ENCODE measurements at places on chromosomes 11 and 22.
A peak's percentile ranks its signal among the peaks of the same experiment; 100 is the strongest.

DNA sequence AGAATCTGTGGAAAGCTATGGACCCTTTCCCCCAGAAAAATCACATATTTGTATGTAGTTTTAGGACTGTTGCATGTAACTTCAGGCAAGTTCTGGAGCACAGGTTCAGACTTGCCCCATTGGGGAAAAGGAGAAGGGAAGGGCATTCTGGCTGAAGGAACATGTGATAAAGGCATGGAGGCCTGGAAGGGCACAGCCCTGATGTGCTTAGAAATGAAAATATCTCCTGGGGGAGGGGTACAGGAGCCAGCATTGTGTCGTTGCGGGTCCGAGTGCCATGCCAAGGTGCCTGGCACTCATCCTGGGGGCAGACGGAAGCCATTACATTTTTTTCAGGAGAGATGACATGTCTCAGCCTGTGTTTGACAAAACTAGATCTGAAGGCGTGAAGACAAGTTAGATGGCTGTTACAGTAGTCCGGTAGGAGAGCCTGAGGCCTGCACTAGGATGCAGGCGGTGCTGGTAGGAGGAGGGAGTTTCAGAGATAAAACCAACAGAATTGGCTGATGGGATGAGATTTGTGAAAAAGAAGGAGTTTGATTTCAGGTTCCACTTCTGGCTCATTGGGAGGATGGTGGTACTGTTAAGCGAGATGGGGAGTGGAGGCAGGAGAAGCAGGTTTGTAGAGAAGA is 96.9 kb downstream of the TEAD1 start:
- no peak overlapping the region for H3K4me3 ChIP-seq
- peaks cover 6% of the 10 kb centered on the region for H3K36me3 ChIP-seq
- H3K27ac ChIP-seq = peak overlapping the region; percentile 94
- no peaks in the 10 kb centered on the region for H3K27me3 ChIP-seq
- peaks cover 56% of the 10 kb centered on the region for H3K4me1 ChIP-seq
- no peak for DNase-seq

- no peak overlapping the region for H3K4me3 ChIP-seq
- H3K4me1 ChIP-seq = no peaks in the 10 kb centered on the region
- H3K27me3 ChIP-seq = no peaks in the 10 kb centered on the region
- no peak overlapping the region for H3K27ac ChIP-seq
Measured at GRCh38 chr11:106714199-106714598, 304.1 kb downstream of the GUCY1A2 start.

DNA sequence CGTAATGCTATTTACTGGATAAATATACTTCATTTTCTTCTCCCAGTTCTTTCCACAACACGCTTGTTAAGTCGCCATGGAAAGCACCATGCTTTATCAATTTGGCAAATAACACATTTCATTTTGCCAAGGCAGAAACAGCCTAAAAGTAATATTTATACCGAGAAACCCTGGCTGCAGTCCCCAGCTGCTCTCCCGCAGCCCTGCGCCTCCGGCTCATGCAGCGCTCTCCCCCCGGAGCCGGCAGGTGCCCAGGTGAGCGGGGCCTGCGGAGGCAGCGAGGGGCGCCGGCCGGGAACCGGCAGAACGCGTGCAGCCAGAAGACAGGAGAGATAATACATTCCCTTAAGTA is 681 bp upstream of the ARHGEF12 start:
- no peak for DNase-seq
- H3K27me3 ChIP-seq = no peaks in the 10 kb centered on the region
- H3K4me3 ChIP-seq = peak overlapping the region; percentile 95
- H3K27ac ChIP-seq = peak overlapping the region; percentile 81
- peaks cover 44% of the 10 kb centered on the region for H3K4me1 ChIP-seq

- no peaks in the 10 kb centered on the region for H3K36me3 ChIP-seq
- H3K4me3 ChIP-seq = no peak overlapping the region
Measured at GRCh38 chr11:39571081-39571480, 1888.4 kb downstream of the LRRC4C start.

DNA sequence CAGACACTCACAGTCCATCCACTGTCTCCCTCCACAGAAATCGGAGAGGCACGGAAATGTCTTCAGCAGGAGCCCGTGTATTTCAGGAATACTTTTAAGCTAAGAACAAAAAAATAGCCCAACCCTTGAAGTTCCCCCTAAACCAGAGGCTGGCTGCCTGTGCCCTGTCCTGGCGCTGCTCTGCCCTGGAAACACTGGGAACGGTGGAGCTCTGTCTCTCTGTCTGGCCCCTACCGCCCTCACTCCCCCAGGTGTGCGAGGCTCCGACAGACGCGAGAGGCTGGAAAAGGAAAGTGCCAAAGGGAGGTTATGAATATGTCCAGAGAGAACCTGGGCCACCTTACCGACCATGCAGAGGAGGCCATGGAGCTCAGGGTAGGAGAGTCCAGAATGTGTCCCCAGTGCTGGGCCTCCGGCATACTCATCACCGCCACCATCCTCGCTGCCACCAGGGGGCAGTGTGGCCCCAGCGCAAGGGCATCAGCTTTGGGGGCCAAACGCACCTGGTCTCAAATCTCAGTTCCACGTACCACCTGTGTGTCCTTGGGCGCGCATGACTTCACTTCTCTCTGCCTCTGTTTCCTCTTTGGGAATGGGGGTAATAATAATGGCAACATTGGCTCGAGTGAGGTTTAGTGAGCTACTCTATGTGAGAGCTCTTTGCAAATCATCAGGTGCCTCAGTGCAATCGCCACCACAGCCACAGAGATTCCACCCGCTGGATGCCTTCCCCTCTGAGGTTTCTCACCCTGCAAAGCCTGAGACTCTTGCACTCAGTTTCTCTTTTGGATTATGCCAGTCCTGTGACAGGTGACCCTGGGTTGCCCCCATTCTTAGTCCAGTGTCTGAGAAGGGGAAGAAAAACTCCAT is 10.4 kb upstream of the SLCO2B1 start:
- no peak overlapping the region for H3K27ac ChIP-seq
- no peak overlapping the region for H3K4me3 ChIP-seq
- H3K36me3 ChIP-seq = no peaks in the 10 kb centered on the region
- no peak for DNase-seq
- H3K4me1 ChIP-seq = peaks cover 10% of the 10 kb centered on the region
- H3K27me3 ChIP-seq = no peaks in the 10 kb centered on the region

- no peak overlapping the region for H3K27ac ChIP-seq
- H3K36me3 ChIP-seq = no peaks in the 10 kb centered on the region
- no peak overlapping the region for H3K4me3 ChIP-seq
- no peak for DNase-seq
- H3K4me1 ChIP-seq = no peaks in the 10 kb centered on the region
Measured at GRCh38 chr22:33401291-33401690, 343.1 kb upstream of the SYN3 start.

DNA sequence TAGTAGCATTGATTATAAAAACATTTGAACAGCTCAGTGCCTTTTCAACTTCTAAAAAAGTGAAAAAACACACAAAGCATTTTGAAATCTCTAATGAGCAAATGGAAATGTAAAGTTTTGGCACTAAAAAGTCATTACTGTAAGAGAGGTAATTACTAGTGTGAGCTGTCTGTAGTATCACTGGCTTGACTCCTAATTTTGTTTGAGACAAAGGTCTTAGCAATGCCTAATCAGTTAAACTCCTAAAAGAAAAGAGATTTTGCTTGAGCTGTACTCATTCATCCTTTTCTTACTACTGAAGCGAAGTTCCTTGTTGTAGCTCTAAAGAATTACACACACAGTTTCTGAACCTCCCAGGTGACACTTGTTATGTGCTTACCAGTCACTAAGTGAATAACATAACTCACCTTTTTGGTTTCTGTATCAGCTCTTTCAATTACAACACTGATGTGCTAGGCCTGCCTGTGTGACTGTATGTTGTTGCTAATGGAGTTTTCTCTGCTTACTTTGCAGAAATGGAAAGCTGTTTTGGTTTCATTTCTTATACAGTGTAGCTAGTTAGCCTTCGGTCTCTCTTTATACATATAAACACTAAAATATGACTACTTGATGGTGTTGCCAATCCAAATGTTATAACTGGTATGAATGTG is 924.4 kb upstream of the TENM4 start:
- H3K27me3 ChIP-seq = no peaks in the 10 kb centered on the region
- H3K36me3 ChIP-seq = no peaks in the 10 kb centered on the region
- no peak overlapping the region for H3K27ac ChIP-seq
- no peaks in the 10 kb centered on the region for H3K4me1 ChIP-seq

DNA sequence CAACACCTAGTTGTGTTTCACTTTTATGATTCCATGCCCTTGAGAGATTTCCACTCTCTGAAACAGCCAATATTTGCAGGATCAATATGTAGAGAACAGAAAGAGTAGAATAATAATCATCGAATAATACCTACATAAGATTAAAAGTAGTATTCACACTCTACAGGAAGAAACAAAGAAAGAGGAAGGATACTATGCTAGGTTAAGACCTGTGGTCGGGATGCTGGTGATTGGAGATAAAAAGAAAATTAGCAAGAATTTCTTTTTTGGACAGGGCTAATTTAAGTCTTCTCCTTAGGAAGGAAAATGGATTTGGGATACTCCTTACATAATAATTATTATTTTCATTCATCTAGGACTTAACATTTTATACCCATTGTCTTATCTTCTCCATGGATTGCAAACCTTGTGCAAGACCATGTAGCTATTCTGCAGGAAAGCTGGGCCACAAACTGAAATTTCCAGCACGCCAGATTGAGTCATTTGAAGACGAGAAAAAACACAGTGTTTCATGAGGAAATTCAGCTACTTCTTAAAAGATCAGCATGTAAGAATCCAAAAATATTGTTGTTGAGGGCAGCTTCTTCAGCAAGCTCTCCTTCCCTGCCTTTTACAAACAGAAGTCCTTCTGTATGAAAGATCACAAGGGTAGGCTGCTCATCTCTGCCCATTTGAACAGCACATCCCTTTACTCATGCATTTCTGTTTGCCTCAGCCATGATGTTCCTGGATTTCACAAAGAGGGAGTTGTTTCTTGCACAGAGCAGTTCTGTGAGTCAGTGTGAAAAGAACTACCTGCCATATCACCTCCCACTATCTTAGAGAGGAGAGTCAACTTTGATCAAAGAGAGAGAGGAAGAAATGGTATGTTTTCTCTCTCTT is 90.7 kb downstream of the FAM76B start:
- H3K4me1 ChIP-seq = no peaks in the 10 kb centered on the region
- no peaks in the 10 kb centered on the region for H3K27me3 ChIP-seq
- no peak overlapping the region for H3K4me3 ChIP-seq
- H3K27ac ChIP-seq = no peak overlapping the region

DNA sequence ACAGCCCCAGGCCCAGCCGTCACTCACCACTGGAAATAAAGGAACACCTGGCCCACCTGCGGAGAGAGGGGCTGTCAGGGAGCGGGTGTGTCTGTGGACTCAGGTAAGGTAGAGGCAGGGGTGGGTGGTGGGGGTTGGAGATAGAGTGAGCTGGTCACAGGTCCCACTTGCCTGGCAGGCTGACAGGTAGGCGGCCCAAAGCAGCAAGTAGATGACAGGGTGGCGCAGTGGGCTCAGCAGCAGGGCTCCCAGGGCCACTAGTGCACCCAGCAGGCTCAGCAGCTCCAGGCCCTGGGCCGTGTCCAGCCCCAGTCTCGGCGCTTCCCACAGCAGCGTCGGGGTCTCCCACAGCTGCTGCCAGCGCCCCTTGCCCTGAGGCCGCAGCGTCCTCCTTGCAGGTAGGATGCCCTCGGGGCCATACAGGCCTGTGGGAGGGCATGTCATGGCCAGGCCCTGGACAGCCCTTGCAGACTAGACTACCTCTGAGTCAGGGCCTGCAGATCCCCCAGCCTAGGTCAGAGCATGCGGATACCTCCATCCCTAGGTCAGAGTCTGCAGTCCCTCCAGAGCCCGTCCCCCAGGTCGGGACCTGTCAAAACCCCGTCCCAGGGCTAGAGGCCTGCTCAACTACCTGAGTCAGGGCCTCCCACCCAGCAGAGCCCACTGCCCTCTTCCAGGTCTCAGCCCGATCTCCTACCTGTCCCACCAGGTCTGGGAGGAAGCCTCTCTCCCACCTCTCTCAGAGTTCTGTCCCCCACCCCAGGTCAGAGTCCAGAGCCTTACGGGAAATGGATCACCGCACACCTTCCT is 686 bp downstream of the LMF2 start:
- peaks cover 30% of the 10 kb centered on the region for H3K36me3 ChIP-seq
- H3K4me3 ChIP-seq = peak overlapping the region; percentile 67
- no peaks in the 10 kb centered on the region for H3K27me3 ChIP-seq
- DNase-seq = no peak
- peak overlapping the region; percentile 57 for H3K27ac ChIP-seq
- peaks cover 7% of the 10 kb centered on the region for H3K4me1 ChIP-seq

DNA sequence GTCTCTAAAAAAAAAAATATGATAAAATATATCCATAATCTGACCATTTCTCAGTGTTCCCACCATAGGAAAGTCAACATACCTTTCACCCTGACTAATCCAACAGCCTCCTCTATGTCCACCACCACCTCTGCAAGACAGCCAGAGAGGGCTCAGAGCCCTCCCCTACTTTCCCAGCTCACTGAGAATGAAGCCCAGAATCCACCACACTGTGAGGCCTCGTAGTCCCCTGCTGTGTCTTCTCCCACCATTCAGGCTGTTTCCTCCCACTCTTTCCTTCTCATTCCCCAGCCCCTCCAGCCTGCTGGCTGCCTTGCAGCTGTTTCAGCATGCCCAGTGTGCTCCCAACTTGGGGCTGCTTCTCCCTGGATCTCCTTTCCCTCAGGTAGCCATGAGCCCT is 27.0 kb downstream of the SGSM3 start:
- no peaks in the 10 kb centered on the region for H3K27me3 ChIP-seq
- peaks cover 10% of the 10 kb centered on the region for H3K4me1 ChIP-seq
- no peak overlapping the region for H3K4me3 ChIP-seq
- peak overlapping the region; percentile 32 for H3K27ac ChIP-seq
- DNase-seq = no peak

DNA sequence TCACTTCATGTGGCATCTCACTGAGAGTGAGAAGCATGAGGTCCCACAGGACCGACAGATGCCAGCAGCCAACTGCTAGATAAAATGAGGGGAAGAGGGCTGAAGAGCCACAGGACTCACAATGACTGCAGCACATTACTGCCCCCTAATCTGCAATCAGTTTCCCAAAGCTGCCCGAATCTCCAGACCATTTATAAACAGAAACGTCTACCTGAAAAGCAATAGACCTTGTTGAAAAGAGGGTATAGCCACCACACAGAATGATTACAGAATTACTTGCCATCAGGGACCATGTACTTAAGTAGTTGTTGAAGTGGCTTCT is 12.4 kb upstream of the TEF start:
- DNase-seq = no peak
- H3K27me3 ChIP-seq = no peaks in the 10 kb centered on the region
- peaks cover 4% of the 10 kb centered on the region for H3K4me1 ChIP-seq
- no peaks in the 10 kb centered on the region for H3K36me3 ChIP-seq

DNA sequence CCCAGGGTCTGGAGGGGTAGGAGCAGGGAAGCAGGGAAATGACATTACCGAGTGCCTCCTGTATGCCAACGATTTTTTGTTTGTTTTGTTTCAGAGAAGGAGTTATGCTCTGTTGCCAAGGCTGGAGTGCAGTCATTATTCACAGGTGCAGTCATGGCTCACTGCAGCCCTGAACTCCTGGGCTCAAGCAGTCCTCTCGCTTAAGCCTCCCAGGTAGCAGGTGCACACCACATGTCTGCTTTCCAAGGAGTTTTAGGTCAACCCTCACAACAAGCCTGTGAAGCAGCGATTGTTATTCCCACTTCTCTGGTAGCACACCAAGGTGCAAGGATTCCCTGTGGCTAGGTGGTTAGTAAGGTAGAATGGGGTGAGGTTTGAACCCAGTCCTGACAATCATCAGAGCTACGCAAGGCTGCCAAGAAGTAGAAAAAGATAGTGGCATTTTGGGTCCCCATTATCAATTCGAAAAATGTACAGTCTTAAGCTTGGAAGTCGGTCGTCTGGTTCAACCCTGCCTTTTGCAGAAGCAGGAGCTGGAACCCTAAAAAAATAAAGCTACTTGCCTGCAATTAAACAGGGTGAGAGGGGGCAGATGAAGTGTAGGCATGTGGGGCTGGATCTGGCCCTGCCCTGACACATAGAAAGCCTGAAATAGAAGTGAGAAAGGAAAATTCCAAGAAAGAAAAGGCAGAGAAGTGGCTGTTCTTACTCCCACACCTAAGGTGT is 9.1 kb downstream of the UCP3 start:
- no peaks in the 10 kb centered on the region for H3K27me3 ChIP-seq
- H3K4me1 ChIP-seq = no peaks in the 10 kb centered on the region
- DNase-seq = no peak
- H3K27ac ChIP-seq = no peak overlapping the region
- no peak overlapping the region for H3K4me3 ChIP-seq
